CD4-positive, alpha-beta T cell treated with Interleukin-17A for 4 hours (primary cell): ENCODE measurements at places on chromosomes 1 and 21.

- DNase-seq = no peak
These were observed 13.8 kb downstream of the TRIM46 start for GRCh38 chr1:155187456-155187891.

GRCh38 chr1:232570007-232570406, 59.9 kb downstream of the SIPA1L2 start:
- no peak for DNase-seq

DNA sequence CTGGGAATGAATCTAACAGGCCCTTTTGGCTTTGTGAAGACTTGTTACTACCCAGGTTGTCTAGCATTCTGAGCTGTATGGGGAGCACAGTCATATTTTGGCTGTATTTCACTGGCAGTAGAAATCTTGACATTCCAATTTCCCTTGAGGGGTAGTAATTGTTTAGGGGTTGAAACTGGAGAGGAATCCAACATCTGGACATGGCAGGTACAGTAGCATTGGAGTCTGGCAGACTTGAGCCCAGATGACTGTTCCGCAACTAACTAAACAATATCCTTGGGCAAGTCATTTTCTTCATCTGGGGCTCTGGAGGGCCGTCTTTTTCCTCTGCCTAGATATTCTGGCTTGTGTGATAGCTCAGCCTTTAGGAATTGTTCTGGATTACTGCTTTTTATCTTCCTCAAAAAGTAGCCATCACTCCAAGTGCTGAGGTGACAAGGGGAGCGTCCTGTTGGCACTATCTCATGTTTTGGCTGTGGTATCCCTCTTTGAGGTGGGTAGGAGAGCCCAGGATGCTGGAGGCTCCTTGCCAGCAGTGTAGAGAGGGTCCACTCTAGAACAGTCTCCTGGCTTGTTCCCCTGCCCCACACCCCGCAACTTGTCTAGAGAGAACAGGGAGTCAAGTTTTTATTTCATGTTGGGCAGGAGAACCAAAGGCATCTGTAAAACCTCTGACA, 22.7 kb upstream of the NBL1 start:
- no peak for DNase-seq

- no peak for DNase-seq
These were observed 61.4 kb downstream of the EPHB2 start for GRCh38 chr1:22772014-22772413.
